ENCODE measurements at places on chromosomes 1 and 21.
A peak's percentile ranks its signal among the peaks of the same experiment; 100 is the strongest.

DNA sequence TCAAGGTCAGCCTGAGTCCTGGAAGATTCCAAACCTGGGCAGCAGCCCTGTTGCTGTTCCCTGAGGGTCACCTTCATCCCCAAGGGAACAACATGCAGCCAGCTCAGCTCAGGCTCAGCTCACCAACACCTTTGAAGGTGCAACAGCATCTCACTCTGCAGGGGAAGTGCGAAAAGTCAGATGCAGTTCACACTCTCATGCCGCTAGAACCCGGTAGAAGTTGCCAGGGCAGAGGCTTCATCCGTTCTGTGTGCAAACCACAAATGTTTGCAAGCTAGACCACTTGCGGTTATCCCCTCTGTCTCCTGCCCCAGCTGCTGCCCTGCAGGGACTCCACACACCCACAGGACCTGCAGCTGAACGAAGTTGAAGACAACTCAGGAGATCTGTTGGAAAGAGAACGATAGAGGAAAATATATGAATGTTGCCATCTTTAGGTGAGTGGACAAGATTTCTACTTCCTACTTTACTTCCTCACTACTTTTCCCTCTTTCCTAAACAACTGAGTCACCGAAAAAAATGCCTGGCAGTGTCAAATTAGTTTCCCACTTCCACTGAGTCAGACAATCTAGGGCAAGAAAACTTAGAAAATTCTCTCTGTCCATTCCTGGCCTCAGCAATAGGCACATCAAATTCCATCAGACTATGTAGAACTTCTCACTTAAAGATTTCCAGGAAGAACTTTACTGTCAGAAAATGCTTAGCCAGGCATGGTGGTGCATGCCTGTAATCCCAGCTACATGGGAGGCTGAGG is 1.8 kb upstream of the FCRL6 start:
- no peaks in the 10 kb centered on the region for H3K4me1 ChIP-seq
- H3K36me3 ChIP-seq: no peaks in the 10 kb centered on the region
- no peak overlapping the region for H3K4me3 ChIP-seq
- no peak for DNase-seq
- H3K27me3 ChIP-seq: no peaks in the 10 kb centered on the region

DNA sequence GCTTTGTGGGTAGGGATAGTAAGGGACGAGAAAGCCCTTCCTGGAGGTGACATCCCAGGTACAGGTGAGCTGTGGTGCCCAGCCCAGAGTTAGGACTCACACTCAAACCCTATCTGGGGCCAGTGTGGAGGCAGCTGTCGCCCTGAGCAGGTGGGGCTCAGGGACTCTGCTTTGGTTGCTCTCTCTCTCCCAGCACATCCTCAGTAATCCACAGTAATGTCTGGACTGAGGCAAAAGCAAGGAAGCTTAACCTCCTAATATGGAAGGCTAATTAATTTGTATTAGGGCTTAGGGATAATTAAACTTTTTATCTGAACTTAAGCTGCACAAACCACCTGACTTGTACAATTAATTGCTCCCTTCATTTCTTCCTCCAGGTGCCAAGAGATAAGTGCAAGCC is 38.2 kb downstream of the DDX20 start:
- DNase-seq: no peak
- H3K27ac ChIP-seq: no peak overlapping the region
- H3K4me3 ChIP-seq: no peak overlapping the region
- H3K36me3 ChIP-seq: no peaks in the 10 kb centered on the region
- H3K4me1 ChIP-seq: peaks cover 2% of the 10 kb centered on the region

GRCh38 chr1:168466092-168466713 is 77.6 kb downstream of the XCL2 start:
- DNase-seq: no peak
- no peaks in the 10 kb centered on the region for H3K36me3 ChIP-seq
- no peak overlapping the region for H3K4me3 ChIP-seq
- H3K4me1 ChIP-seq: peaks cover 19% of the 10 kb centered on the region
- no peak overlapping the region for H3K27ac ChIP-seq
- no peaks in the 10 kb centered on the region for H3K27me3 ChIP-seq

DNA sequence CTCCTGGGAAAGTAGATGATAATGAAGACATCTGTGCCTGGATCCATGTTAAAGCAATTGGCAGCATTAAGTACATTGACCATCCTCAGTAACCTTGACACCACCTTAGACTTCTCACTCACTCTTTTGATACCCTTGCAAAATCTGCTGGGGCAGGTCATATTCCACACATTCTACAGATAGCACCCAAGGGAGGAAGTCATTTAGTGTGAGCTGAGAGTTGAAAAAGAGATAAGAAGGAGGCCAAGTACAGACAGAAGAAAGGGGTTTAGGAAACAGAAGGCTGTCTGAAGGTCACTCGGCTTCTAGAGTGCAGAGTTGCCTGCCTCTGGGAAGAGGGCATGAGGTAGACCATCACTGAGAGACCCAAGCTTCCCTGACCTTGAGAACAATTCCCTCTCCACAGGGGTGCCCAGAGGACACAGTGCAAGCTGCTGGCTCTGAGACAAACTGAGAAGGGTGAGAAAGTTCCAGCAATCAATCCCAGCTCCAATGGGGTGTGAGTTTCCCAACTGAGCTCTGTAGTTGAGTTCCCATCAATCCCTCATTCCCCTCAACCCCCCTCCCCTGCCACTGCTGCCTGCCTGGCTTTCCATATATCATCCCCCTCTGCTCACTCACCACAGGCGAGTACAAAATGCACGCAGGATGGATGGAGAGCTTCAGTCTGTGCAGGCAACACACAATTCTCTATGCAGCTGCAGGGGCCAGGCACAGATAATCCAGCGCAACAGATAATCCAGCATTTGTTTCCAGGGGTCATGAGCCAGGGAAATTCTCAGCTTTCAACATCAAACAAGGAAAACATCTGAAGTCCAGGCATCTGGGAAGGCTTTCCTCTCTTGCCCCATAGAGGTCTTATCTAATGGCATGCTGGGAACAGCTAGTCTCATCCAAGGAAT is 7.4 kb upstream of the MOB3C start:
- H3K4me1 ChIP-seq: peaks cover 23% of the 10 kb centered on the region
- H3K27me3 ChIP-seq: no peaks in the 10 kb centered on the region
- no peak overlapping the region for H3K4me3 ChIP-seq
- DNase-seq: no peak

DNA sequence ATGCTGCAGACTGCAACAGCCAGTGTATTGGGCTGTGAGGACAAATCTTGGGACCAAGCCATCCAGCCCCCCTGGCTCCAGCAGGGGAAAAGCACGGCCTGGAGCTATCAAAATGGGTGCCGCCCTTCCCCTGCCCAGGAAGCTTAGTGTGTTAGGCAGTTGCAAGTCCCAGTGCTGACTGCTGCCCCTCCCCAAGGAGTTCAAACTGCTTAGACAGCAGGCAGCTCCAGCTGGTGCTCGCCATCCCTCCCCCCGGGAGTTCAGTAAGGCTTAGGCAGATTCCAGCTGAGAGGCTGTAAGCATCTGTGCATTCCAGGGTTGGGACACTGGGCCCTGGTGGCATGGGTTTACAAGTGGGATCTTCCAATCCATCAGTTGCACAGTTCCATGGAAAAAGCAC is 579.6 kb upstream of the NR5A2 start:
- no peak overlapping the region for H3K27ac ChIP-seq
- H3K36me3 ChIP-seq: no peaks in the 10 kb centered on the region
- DNase-seq: no peak
- no peaks in the 10 kb centered on the region for H3K4me1 ChIP-seq
- H3K27me3 ChIP-seq: no peaks in the 10 kb centered on the region

DNA sequence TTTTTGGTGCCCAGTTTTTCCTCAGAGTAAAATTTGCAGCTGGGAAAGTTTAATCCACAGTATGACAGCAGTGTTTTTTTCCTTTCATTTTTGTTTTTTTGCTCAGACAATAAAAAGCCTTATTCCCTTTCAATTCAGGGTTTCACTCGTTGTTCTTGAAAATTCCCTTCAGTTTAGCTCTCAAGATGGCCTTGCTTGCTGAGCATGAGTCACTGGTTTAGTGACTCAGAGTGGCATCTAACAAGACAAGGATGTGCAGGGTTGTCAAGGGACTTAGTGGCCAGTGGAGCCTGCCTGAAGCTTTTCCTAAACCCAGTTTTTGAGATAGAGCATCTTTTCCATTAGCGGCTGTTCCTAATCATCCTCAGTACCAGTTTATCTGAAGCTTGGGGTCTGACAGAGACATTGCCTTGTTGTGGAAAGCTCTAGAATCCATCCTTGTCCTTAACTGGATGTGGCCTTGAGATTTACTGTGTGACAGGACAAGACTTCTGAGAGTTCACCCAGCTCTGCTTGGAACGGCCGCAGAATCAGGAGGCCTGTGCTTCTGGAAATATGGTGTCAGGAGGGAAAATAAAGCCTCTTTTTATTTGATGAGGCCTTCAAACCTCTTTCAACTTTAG is 48.4 kb upstream of the DNAJC6 start:
- H3K4me1 ChIP-seq: peaks cover 16% of the 10 kb centered on the region
- H3K27me3 ChIP-seq: no peaks in the 10 kb centered on the region

GRCh38 chr21:45184869-45185268 is 102.8 kb downstream of the POFUT2 start:
- DNase-seq: no peak
- no peak overlapping the region for H3K27ac ChIP-seq
- no peak overlapping the region for H3K4me3 ChIP-seq
- H3K4me1 ChIP-seq: no peaks in the 10 kb centered on the region

GRCh38 chr1:93817819-93818569 is 61.0 kb downstream of the DNTTIP2 start:
- H3K4me1 ChIP-seq: peaks cover 14% of the 10 kb centered on the region
- no peak overlapping the region for H3K4me3 ChIP-seq
- H3K27ac ChIP-seq: no peak overlapping the region

DNA sequence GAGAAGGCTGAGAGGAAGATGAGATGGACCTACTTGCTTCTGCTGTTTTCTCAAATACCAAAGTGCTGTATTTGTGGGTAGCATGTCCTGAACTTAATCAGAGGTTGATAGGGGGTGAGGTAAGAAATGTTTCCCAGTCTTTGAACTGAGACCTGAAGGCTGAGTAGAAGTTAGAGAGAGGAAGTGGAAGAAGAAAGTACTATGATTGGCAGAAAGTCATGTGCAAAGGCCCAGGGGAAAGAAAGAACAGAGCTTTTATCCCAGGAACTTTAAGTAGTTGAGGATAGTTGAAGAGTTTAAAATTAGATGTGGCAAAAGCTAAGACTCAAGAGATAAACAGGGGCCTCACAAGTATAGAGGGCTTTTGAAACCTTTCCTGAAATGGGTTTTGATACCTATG is 15.5 kb upstream of the LIN9 start:
- DNase-seq: no peak
- H3K27ac ChIP-seq: no peak overlapping the region
- H3K27me3 ChIP-seq: no peaks in the 10 kb centered on the region
- no peak overlapping the region for H3K4me3 ChIP-seq
- no peaks in the 10 kb centered on the region for H3K4me1 ChIP-seq
- no peaks in the 10 kb centered on the region for H3K36me3 ChIP-seq

DNA sequence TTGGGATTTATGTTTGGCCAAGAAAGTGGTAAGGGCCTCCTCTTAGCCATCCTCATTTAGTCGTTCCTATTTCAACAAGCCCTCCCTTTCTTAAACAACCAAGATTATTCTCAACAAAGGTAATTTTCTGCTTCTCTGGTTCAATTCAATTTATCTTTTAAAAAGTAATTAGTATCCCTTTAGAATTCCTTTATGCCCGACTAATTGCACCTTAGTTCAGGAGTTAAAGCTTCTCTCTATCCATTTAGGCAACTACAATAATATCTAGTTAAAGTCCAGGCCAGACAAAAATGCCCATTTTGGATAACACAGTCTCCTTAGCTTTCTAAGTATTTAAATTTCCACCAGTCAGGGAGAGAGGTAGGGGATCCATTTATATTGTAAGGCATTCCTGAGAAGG is 136.7 kb upstream of the MAGI3 start:
- H3K27ac ChIP-seq: no peak overlapping the region
- no peaks in the 10 kb centered on the region for H3K27me3 ChIP-seq
- no peak overlapping the region for H3K4me3 ChIP-seq

- DNase-seq: no peak
- H3K27me3 ChIP-seq: no peaks in the 10 kb centered on the region
- peak overlapping the region; percentile 73 for H3K4me3 ChIP-seq
- peaks cover 55% of the 10 kb centered on the region for H3K4me1 ChIP-seq
These were observed 931 bp downstream of the FUBP1 start for GRCh38 chr1:77977989-77978292.

- H3K27me3 ChIP-seq: no peaks in the 10 kb centered on the region
- no peak overlapping the region for H3K4me3 ChIP-seq
- H3K27ac ChIP-seq: no peak overlapping the region
- H3K36me3 ChIP-seq: peaks cover 17% of the 10 kb centered on the region
These were observed 21.6 kb upstream of the TRAF5 start for GRCh38 chr1:211305044-211305443.

DNA sequence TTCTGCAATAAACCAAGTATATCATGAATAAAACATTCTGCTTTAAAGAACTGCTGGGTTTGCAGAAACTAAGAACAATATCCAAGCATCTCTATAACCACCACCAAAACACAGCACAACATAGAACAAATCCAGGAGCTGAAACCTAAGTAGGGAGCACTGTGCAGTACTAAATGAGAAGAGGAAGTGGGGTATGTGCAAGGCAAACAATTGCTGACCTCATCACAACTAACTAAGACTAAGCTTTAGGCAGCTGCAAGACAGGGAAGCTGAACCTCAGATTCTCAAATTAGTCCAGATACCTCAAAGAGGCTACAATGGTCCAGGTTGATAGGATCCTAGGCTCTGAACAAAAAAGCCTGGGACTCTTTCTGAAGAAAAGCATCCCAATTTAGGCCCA is 172.6 kb downstream of the SLC44A5 start:
- H3K27ac ChIP-seq: no peak overlapping the region
- no peak overlapping the region for H3K4me3 ChIP-seq
- DNase-seq: no peak

DNA sequence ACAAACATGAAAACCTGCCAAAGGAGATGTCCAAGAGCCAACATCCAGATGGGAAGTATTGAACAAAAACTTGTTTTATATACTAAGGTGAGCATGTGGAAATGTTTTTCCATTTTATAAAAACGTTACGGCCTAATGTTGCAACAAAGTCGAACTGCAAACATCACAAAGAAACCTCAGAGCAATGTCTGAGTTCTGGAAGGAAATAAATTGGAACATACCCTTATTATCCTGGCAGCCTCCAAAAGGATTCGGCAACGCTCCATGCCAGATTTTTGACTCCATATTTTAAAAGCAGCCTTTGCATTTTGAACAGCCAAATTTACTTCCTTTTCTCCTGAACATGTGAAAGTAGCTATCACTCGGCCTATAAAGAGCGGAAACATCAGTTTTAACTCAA is 3.3 kb downstream of the ALDH9A1 start:
- no peaks in the 10 kb centered on the region for H3K36me3 ChIP-seq
- H3K27me3 ChIP-seq: no peaks in the 10 kb centered on the region
- no peak overlapping the region for H3K27ac ChIP-seq
